ENCODE measurements at places on chromosomes 5 and 9.

DNA sequence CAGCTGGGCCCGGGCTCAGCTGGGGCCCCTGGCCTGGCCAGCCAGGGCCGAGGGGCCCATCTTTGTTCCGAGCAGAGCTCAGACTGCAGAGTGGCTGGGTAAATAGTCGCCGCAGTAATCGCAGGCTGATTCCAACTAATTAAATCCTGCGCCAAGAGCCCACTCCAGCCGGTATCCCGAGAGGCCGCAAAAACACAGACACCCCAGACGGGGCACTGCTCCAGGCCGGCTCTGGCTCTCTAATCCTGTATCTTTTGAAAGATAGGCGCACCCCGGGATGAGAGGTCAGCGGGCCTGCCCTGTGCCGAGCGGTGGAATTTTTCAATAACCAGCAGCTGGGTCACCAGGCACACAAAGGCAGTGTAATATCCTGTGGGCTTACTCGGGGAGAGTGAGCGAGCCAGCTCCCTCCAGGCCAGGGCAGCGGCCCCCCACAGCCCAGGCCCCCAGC lies 57.7 kb downstream of the LMX1B start:
- no peak for DNase-seq

- no peak for DNase-seq
Observed at GRCh38 chr9:124263213-124263612, 5.5 kb downstream of the NEK6 start.

- DNase-seq, result no peak
Observed at GRCh38 chr9:38523121-38523520, 97.3 kb downstream of the ANKRD18A start.

DNA sequence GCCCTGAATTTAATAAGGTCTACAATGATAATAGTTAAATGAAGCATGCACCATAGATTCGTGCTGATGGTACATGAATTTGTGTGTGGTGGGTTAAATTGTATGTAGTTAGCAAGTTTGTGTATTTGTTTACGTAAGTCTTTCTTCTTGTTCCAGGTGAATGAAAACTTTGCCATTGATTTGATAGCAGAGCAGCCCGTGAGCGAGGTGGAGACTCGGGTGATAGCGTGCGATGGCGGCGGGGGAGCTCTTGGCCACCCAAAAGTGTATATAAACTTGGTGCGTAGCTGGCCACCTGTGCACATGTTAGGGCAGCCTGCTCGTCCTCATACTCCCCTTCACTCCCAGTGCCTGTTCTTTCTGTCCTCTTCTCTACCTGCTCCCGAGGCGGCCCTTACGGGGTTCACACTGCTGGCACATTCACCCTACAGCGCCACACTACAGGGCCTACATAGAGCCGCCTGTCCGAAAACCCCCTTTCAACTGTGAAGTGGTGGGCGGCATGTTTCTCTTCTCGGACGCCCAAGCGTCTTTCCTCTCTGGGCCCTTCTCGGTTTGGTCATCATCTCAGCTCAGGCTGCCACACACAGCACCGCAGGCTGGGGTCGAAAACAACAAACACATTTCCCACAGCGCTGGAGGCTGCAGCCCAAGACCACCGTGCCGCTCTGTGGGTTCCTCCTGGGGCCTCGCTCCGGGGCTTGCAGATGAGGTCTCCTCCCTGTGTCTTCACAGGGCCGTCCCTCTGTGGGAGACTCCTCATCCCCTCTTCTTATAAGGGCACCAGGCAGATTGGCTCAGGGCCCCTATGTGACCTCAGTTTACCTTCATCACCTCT lies 13.2 kb downstream of the NDUFS6 start:
- DNase-seq, result no peak

- no peak for DNase-seq
Observed at GRCh38 chr9:85666086-85666485, 75.7 kb downstream of the AGTPBP1 start.

DNA sequence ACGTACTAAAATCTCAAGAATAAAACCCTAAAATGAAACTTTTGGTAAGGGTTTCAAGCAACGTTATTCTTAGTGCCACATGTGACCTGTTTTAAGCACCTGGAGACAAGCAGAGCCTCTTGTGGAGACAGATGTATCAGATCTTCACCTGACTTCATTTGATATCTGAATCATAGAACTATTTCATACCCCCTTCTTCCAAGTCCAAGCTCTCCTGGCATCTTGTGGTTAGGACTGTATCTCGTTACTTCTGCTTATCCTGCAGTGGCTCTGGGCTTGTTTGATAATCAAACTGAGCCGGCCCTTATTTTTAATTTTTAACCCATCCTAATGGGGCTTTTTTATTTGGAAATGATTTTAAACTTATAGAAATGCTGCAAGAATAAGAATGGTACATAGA lies 11.1 kb upstream of the FSD1L start:
- no peak for DNase-seq

DNA sequence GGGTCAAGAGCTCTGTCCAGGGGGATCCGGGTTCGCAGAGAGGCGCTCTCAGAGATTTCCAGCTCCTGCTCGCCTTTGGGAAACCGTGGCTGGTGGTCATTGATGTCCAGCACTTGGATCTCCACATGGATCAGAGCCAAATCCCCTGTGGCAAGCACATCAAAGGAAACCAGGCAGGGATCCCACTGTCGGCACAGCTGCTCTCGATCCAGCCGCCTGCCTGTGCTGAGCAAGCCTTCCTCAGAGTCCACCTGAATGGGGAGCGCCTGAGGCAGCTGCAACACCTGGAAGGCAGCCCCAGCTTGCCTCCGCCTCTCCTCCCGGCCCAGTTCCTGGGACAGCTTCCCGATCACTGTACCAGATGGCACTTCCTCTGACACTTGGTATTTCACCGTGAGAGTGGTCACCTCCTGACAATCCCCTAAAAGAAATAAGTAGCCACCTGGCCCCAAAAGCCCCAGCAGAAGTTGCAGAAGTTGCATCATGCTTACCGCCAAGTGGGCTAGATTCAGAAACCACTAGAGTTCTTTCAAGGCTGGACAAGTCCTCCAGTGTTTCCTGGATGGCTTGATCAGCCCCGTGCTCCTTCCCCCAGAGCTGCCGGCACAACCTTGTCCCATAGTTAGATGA lies 520 bp downstream of the PCDH12 start:
- no peak for DNase-seq

- no peak for DNase-seq
Observed at GRCh38 chr9:115167175-115167574, 49.2 kb upstream of the TNC start.

- DNase-seq, result no peak
Observed at GRCh38 chr9:94779693-94780290, 53.3 kb downstream of the AOPEP start.

- no peak for DNase-seq
Observed at GRCh38 chr9:105007143-105007542, 79.2 kb upstream of the ABCA1 start.

DNA sequence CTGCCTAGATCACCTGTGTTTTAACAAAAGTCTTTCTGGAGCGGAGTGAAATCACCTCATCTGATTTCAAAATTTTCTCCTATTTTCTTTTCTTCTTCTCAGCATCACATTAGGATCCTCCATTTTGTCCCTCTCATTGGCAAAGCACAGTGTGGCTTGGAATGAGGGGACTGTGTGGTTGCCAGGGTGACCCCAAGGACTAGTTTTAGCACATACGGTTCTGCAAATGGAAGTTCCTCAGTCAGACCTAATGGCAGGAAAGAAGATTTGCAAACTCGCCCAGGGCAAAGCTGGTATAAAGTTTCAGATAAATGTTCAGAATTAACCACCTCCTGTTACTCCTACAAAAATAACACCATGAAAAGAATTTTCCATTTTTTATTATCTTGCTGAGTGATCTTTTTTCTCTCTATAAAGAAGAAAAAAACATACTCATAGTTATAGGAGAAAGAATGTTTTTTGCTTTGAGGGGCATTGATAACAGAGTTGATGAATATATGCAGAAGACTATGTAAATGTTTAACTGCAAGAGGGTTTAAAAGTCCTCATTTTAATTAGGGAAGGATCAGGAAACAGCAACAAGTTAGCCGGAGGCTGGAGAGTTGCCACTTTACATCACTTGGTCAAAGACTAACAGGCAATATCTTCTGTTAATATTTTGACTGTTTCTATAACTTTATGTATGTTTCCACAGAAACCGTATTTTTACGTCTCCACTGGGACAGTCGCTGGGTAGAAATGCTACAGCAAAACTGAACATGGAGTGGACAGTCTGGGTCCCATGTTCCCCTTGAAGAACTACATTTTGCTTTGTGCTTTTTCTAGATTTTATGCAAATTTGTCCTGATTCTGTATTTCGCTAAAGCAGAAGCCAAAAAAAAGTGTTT lies 257.8 kb downstream of the NR2F1-AS1 start:
- no peak for DNase-seq

DNA sequence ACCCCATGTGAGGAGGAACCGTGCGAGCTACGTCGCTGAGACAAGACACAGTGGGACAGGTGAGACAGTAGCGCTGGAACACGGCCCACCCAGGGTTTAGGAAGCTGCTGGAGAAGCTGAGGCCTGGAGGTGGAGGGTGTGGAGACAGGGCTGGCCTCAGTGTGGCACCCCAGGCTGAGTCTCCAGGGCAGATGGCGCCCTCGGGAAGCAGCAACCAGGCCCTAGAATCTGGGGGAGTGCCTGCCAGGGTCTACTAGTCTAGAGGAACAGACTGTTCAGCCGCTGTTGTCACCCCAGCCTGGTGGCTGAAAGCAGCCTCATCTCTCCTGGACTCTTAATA lies 4.6 kb upstream of the TERT start:
- DNase-seq, result no peak

- DNase-seq, result no peak
Observed at GRCh38 chr5:6578676-6579343, 54.0 kb downstream of the NSUN2 start.

DNA sequence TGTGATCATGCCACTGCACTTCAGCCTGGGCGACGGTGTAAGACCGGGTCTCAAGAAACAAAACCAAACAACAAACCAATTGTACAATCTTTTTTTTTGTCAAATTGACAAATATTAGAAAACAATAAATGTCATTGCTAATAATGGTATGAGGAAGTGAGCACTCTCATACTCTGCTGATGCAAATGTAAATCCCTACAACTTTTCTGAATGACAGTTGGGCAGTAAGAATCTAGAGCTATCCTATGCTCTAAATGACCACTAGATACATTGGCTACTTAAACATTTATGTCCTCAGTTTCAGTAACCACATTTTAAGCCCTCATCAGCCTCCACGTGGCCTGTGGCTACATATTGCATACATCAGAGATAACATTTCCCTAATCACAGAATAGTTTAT lies 256.2 kb downstream of the FER start:
- no peak for DNase-seq

DNA sequence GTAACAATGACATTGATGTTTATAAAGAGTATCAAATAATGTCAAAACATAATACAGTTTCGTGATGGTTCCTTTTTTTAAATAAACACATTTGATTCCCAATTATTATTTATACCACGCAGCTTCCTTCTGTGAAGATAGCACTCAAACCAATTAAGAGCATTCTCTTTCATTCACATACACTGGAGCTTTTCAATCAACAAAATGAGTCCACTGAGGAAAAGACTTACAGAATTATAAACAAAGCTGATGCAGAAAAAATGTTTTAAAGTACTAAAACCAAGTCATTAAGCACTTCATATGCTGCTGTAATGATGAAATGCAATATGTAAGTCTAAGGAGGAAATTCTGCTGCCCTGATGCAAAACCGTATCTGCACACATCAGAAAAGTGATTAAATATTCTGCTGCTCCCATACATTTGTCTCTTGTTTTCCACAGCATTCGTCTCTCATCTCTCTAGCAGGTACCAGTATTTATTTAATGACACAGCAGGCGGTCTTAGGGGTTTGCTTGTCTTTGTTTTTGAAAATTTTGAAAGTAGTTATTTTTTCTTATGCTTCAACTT lies 147.1 kb downstream of the CDH10 start:
- DNase-seq, result no peak

DNA sequence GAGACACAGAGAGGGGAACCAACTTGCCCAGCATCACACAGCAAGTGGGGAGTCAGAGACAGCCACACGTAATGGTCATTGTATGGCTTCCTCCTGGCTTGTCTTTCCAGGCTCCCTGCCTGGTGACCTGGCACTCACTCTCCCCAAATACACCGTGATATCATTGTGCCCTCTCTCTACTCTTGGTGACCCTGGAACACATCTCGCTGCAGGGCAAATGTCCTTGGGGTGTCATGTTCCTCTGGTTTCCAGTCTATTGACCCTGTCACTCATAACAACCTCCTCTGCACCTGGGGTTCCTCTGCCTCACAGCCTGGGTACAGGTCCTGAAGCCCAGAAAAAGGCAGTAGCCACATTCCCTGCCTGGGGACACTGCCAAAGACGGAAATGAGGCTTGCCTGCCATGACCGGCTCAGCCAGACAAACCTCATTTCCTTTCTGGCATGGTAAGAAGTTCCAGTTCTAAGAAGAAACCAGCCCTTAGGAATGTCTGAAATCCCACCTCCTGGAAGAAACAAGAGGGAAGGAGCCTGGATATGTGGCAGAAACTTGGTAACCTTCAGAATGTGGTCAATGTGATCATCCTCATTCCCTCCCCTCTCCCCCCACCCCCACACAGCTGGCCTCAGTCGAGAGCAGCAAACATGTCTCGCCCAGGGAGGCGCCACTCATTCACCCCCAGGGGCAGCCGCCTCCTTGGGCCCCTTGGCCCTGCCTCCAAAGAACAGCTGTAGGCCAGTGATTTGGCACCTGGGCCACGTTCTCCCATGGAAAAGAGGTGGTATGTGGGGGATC lies 30.6 kb upstream of the SMU1 start:
- DNase-seq, result no peak

DNA sequence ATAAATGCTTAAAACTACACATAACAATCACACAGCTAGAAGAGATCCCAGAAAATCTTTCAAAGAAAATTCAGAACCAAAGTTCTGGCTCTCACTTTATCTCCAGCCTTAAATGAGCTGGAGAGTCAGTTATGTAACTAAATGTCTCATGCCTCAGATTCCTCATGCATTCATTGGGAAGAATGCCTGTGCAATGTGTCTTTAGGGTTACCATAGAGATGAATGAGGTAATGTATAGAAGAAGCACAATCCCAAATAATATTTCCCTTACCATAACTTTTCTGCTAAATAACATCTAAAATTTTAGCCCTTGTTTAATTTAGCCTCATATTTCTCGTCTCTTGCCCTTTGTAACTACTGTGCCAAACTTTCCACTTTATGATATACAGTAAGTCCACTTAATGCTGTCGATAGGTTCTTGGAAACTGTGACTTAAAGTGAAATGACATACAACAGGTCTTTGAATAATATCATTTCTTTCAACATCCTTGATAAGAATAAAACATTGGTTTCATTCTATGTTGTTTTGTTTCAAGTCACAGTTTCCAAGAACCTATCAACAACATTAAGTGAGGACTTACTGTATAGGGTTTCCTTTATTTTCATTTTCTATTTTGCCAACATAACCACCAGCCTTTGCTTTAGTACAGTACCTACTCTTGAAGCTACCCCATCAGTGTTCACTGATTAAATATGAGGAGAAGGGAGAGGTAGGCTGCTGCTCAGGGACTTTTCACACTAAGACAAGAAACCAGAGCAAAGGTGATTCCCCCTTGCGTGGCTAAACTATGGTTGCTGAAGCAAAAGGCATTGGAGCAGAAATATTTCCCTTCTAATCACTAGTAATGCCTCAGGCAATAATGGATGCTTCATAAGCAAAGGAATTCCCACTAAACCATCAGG lies 295.7 kb upstream of the PTGER4 start:
- no peak for DNase-seq

Data from stimulated activated CD8-positive, alpha-beta memory T cell treated with anti-CD3 and anti-CD28 coated beads, Interleukin-15, amount 100 ng/mL, for 4 hours (primary cell).